ENCODE measurements at places on chromosomes 1 and 21.

- no peak for DNase-seq
Measured at GRCh38 chr1:83017701-83018100, 981.2 kb downstream of the TTLL7 start.

- no peak for DNase-seq
Measured at GRCh38 chr1:245704341-245704740, 549.6 kb downstream of the KIF26B start.

DNA sequence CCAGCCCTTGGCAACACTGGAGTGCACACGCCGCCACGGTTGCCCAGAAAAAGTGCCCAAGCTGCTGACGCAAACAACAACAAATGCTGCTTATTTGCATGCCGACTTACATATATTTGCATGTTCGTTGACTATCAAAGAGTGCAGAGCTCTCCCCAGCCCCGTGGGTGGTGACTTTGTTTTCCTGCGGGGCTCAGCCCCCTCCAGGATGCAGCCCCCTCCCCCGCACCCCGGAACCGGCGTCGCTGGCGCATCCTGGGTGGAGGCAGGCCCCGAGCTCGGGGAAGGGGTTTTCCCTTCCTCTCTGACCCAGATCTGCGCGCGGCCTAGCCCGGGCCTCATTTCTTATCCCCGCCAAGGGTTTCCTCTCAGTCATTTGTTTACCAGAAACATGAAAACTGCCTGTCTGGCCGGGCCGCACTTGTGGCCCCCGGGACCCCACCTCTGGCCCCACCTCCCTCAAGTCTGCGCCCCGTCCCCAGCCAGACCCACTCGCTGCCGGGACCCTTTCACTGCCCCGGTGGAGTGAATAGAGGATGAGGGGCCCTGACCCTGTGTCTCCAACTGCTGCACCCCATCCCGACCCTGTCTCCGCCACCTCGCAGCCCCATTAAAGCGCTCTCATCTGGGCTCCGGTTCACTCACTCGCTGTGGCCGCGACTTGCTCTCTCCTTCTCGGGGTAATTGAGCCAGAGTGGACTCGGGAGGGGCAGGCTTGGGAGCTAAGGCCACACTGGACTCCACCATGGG lies 5.5 kb downstream of the TNFRSF25 start:
- DNase-seq: no peak

DNA sequence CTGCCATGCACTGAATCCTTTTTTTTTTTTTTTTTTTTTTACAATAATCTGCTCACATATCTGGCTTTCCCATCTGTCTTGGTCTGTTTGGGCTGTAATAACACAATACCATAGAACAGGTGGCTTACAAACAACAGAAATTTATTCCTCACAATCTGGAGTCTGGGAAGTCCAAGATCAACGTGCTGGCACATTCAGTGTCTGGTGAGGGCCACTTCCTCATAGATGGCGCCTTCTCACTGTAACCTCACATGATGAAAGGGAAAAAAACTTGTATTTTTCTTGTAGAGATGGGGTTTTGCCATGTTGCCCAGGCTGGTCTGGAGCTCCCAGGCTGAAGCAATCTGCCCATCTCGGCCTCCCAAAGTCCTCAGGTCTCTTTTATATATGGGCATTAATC lies 13.0 kb upstream of the PARP1 start:
- no peak for DNase-seq

GRCh38 chr1:15299806-15300205 lies 52.8 kb downstream of the FHAD1 start:
- no peak for DNase-seq

DNA sequence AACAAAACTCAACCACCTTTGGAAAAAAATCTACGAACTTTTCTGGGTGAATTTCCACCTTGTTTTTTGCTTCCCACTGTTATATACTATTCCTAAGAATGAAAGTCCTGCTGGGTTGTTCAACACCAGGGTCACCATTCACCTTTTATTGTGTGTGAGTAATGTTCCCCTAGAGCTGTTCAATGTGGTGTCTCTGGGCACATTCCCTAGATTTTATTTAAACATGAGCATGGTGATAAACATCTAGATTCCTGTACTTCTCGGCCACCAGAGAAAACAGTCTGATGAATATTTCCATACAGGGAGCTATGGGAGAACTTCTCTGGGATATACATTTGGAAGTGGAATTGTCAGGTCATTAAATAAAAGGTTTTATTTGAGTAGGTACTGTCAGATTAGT lies 13.0 kb downstream of the FMN2 start:
- DNase-seq: no peak

- peak; percentile 49 for DNase-seq
Measured at GRCh38 chr1:87330057-87330884, 1.6 kb downstream of the LMO4 start.

GRCh38 chr1:23558140-23558871 lies 995 bp downstream of the ID3 start:
- DNase-seq: peak; percentile 64

- no peak for DNase-seq
Measured at GRCh38 chr1:168734946-168735345, 5.9 kb upstream of the DPT start.

- no peak for DNase-seq
Measured at GRCh38 chr1:153426809-153427208, 10.5 kb downstream of the S100A7A start.

GRCh38 chr1:108072212-108072611 lies 107.2 kb upstream of the VAV3 start:
- no peak for DNase-seq

DNA sequence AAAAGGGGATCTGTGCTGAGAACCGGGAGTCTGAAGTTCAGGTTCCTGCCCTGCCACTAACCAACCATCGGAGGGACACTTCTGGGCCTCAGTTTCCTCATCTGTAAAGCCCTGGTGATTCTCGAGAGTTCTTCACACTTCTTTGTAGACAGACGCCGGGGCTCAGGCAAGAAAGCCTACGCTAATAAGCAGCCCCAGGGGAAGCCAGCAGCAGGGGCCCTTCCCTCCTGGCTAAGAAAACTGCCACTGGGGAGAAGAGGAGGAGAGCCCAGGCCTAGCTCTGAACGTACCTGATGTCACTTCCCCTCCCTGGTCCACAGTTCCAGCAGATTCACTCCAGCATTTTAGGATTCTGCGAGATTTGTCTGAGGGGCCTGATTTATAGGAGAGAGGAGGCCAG lies 76.0 kb downstream of the CAMK2N1 start:
- DNase-seq: no peak

Measured in HAP-1 (cell line).